ENCODE measurements at places on chromosomes 3 and 15.

GRCh38 chr3:58560771-58561311 is 16.4 kb downstream of the FAM107A start:
- DNase-seq, result peak; percentile 29

DNA sequence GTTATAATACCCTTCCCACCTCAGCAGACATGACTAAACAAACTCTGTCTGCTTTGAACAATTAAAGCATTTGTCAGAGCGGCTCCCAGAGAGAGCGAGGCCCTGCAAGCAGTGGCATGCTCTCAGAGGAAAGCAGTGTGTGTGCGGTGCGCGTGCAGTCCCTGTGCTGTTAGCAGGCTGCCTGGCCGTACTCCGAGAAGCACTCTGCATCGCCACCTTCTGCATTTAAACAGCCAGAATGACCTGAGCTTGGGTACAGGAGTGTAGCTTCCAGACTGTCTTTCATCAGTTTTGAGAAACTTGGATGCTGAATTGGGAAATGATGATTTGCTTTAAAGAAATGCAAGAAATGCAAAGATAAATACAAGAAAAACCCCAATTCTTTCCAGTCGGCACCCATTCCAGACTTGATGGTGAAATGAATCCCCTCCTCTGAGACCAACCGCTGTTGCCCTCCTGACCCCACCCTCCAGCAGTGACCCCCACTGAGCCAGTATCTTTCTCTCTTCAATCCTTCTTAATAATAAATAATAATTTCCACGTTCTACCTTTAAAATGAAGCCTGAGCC is 113.5 kb downstream of the VGLL4 start:
- DNase-seq, result no peak

- DNase-seq, result no peak
Measured at GRCh38 chr3:10996345-10997013, 3.9 kb downstream of the SLC6A1 start.

GRCh38 chr3:12437861-12438260 is 46.4 kb upstream of the TSEN2 start:
- no peak for DNase-seq

GRCh38 chr15:49424954-49425353 is 1.9 kb downstream of the FGF7 start:
- no peak for DNase-seq

DNA sequence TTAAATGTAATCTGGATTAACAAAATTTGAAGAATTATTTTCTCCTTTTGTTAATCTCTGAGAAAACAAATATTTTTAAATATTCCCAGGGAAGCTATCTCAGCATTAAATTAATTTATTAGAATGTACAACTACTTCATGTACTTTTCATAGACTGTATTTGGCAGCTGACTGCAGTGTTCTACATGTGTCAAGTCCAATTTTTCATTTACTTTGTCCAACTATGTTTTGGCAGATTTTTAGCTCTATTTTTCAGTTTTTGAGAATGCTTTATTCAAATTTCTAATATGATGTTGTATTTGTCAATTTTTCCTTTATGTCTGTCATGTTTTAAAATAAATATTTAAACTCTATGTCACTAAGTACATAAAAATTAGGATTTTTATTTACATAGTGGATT is 925.1 kb downstream of the OTOL1 start:
- DNase-seq, result no peak

DNA sequence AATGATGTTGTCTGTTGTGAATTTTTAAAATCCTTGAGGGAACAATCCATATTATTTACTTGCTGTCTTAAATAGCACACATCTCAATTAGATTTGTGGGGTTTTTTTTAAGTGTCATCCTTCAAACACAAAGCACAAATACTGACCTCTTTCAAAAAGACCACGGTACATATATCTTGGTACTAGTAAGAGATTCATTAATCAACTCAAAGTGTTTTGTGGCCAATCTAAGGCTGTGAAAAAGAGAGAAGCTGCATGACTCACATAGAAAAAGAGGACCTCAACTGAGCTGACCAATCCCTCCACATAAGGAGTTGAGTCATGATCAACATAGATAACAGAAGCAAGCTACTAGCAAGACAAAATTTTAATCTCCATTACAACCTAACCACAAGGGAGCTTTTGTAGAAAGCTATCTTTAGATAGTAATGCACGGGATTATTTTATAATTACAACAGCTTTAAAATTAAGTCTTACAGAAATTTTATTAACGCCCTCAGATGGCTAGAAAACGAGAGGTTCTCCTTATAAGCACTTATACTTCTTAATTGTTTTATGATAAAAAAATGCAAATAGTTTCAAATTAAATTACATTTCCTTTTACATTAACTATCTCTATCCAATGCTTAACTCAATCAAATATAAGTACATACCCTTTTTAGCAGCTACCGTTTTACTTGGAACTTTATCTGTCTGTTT is 60.5 kb downstream of the TOP2B start:
- no peak for DNase-seq

DNA sequence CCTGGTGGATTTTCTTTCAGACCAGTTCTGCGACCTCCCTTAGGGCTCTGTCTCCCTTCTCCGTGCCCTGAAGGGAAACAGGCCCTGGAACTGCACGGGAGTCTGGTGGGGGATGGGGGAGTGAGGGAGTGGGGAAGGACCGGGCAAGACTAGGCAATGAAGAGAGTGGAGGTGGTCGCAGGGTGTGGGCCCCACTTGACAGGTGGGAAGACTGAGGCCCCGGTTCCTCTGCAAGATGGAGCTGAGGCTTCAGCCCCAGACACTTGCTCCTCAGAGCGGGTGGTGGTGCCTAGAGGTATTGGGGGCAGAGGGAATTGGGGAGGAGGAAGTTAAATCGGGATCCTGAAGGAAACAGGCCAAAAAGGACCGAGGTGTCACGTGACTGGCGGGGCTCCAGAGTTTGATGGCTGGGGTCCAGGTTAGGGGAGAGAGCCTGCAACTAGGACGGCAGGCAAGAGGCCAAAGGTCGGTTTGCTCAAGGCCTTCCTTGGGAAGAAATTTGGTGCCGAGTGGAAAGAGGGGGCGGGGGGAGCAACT is 597 bp upstream of the CAMK1 start:
- no peak for DNase-seq

DNA sequence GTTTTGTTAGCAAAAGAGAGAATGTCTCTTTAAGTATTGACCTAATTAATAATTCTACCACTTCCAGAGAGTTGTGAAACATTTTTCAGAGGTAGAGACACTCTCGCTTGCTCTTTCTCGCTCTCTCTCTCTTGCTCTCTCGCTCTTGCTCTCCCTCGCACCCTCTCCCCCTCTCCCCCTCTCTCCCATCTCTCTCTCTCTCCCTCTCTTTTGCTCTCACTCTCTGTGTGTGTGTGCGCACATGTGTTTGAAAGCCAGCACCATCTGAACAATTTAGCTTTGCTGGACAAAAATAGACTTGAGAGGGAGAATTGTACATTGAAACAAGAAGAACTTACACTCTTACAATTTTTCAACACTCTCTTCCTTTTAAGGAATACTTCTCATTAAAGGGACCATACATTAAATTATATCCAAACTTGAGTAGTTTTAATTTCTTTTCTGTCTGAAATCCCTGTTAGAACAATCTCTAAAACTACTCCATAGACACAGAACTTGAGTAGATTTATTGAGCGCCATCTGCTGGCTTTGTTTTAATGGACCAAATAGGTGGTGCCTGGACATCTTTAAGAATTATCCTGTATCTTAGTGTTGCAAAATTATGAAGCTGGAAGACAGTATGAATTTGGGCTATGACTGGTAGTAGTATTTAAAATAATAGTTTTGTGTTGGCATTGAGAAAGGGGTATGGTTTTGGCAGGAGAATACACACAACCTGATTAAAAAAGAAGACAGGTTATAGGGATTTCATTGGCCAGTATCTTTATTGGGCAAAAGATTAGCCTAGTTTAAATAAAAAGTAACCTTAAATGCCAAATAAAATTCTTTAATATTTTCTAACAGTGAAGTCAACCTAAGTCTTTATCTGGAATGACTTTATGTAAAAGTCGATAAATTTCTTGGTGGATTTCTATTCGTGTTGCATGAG is 124.6 kb downstream of the AKAP13 start:
- peak; percentile 84 for DNase-seq

DNA sequence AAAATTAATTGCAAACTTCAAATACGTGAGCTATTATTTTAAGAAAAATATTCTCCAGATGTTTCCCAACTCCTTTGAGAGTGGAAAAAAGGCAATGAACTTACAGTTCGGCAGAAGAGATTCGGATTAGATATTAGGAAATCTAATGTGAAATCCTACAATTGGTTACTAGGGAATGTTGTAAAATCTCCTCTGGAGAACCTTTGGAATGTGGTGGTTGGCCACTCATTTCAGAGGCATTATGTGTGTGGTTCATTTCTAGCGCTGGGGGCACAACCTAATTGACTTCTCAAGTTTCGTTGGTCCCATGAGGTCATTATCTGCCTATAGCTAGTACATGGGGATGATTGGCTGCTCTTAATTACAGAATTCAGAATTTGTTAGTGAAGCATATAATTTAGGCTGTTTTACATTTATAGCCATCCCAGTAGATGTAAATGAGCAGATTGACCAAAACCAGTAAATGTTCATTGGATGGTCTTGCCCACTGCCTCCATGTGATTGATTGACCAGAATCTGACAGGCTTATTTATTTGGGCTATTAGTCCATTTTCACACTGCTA is 34.6 kb upstream of the CMSS1 start:
- no peak for DNase-seq

DNA sequence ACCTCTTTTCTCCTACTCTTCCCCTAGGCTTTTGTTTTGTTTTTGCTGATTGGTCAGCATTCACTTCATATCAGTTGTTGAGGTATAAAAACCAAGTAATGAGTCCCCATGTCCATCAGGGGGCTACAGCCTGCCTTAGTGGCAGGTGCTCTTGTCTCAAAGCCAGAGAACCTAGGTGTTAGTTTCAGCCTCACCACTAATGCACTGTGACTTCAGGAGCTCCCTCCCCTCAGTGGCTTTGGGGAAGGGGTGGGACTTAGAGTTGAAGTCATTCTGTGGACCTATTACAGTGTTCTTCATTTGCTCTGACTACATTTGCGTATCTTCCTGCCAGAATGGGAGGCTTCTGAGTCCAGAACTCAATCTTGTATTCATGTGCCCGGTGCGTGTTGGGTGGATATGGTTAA is 41.6 kb downstream of the NR2C2 start:
- peak; percentile 94 for DNase-seq

- DNase-seq, result no peak
Measured at GRCh38 chr3:9903238-9903624, 583 bp downstream of the IL17RE start.

DNA sequence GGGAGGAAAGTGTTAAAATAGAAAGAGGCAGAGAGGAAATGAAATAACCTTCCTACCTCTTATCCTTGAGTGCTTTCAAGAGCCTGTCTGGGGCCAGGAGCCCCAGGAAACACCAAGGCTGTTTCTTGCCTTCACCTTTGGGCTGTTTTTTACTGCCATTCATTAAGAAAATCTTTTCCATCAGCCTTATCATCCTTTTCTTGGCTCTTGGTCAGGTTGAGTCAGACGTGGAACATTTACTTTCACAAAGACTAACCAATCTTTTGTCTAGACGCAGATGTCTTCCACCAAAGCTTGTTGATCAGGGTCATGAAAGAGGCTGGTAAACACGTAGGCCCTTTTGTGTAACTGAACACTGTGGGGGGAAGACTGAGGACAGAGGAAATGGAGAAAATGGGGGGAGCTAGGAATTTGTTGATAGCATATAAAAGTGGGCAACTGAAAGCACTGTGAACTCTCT is 151.0 kb upstream of the THBS1 start:
- DNase-seq, result no peak

DNA sequence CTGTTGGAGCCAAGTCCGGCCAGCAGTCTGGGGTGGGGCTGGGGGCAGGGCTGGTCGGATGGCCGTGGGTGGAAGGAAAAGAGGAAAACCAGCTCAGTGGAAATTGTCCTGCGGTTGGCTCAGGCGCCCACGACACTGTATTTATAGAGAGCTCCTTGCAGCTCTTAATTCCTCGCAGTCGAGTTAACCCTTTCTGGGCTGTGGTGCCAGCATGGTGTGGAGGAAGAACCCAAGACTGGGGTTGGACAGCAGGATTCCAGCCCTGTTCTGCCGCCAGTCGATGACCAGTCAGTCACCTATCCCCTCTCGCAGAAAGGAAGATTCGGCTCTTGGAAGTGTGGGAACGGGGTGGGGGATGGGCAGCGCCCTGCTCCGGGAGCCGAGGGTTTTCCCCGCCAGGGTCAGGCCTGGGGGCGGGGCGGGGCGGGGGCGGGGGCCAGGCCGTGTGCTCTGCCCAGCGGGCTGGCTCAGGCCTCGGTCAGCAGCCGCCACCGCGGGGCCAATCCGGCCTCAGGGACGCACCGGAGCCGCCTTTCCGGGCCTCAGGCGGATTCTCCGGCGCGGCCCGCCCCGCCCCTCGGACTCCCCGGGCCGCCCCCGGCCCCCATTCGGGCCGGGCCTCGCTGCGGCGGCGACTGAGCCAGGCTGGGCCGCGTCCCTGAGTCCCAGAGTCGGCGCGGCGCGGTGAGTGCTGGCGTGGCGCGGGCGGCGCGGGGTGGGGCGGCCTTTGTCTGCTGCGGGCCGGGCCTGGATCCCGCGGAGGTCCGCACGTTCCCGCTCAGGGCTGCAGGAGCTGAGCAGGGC is at the start of gene CD276:
Gene CD276 (plus strand): TSS at position 607 of the 804 bp plus-strand sequence. CDS start 15,257 bp downstream, outside the sequence.
- no peak for DNase-seq

DNA sequence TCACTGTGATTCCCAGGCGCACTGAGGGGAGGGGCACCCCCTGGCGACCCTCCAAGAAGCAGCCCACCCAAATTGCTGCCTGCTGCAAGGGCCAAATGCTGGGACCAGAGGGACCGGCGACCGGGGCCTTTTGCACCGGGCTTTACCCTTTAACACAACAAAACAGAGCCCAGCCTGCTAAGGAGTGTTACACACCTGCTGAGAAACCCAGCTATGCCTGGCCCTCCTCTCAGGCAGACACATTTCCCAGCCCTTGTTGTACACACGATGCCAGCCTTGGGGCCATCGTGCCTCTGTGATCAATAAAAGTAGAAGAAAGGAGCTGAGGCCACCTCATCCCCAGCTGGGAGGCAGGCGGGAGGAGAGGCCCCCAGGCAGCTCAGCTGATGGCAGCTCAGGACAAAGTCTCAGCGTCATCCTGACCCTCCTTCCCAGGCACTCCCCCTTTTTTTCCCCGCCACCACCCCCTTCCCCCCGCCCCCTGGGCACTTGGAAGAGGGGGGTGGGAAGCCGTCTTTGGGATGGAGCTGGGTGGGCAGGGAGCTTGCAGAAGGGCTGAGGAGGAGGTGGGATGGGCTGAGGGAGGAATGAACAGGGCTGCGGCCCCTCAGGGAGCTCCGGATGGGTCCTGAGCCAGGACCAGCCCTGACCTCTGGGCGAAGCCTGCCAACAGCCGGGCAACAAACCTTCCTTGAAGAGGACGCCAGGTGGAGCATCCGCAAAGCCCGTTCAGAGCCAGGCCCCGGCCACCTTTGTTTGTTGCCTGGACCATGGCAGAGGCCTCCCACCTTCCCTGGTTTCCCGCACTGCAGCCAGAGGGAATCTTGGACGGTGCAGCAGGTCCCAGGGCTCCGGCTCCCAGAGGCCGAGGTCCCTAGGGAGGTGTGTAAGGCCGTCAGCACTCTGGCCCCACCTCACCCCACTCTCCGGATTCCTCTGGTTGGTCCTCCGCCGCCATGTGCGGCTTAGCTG is 45.9 kb upstream of the SEC61A1 start:
- DNase-seq, result no peak
